Stimulated activated CD8-positive, alpha-beta memory T cell treated with anti-CD3 and anti-CD28 coated beads, Interleukin-7, amount 100 ng/mL, for 48 hours (primary cell): ENCODE measurements at places on chromosomes 4 and X.

- DNase-seq = no peak
Observed at GRCh38 chrX:63919081-63919480, 134.1 kb upstream of the ARHGEF9 start.

DNA sequence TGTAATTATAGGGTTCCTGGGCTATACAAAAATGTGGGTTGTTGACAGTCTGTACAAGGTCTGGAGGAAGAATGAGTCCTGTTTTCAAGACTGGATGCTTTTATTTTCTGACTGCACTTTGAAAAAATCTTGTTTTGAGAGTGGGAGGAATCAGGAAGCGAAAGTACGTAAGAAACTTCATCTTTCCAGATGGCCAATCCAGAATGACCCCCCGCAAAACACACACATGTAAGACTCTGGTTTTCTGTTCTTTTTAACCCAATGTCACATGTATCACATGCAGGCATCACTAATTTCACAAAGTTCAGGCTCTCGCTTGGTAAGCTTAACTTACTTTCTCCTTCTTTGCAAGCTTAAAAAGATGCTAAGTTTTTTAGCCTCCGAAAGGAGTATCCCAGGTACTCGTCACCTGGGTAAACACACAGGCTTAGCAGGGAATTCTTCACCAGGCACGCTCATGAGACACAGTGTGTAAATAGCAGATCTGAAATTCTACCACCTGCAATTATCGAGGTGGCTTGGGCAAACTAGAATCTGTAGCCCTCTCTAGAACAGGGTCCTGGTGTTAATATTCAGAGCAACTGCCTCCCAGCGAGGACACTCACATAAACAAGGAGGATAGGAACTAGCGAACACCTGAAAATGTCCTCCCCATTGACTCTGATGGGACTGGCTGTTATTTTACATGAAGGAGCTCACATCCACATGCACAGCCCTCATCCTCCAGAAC, 90.7 kb downstream of the NSUN7 start:
- no peak for DNase-seq

DNA sequence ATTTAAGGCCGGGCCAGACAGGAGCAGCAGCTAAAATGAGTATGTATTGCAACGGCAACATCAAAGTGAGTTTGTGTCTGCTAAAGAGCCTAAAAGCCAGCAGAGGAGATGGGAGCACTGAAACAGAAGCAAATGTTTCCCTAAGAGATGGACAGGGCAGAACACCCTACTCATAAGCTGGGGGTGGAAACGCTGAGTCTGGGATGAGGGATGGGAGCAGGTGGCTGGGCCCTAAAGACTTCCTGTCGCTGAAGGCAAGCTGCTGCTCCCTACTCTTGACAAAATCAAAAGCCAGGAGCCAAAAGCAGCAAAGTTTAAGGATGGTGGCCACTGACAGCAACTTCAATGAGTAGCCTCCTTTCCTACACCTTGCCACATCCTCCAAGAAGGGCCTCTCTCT, 40.6 kb upstream of the NAP1L5 start:
- DNase-seq = no peak

DNA sequence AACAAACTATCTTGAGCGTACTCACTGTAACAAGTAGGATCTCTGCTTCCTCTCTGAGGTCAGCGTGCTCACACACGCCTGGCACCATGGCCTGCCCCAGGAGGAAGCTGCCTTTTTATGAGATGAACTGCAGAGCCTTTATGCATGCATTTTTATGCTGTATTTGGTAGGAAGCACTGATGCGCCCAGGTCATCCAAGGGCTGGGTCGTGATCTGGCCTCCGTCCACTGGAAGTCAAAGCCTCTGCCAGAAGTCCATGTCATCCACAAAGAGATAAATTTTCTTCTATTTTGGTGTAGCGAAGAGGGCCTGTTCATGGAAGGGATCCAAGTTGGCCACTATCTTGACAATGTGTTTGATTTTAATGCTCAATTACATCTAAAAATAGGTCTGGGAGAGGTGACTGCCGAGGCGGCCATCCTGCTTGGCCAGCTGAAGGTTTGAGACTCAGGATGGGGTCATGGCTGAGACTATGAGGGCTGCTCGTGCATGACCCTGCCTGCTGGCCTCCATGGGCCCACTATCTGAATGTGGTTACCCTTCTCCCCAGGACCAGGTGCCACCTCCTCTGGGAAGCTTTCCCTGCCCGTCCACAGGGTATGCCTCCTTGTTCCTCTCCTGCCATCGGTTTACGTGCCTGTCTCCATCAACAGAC, 50.3 kb downstream of the HTRA3 start:
- no peak for DNase-seq

DNA sequence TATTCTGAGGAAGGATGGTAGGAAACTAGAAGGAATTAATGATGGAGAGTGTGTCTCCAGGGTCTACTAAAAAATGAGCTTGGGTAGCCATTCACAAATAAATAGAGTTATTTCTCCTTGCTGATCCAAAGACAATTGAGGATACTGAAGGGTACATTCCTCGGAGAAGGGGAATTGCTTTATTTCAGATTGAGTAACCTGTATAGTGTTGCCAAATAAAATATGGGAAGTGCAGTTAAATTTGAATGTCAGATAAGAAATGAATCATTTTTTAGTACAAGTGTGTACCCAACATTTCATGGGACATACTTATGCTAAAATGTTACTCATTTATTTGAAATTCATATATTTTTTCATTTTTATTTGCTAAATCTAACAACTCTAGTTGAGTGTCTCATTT, 16.0 kb upstream of the VSIG1 start:
- DNase-seq = no peak

DNA sequence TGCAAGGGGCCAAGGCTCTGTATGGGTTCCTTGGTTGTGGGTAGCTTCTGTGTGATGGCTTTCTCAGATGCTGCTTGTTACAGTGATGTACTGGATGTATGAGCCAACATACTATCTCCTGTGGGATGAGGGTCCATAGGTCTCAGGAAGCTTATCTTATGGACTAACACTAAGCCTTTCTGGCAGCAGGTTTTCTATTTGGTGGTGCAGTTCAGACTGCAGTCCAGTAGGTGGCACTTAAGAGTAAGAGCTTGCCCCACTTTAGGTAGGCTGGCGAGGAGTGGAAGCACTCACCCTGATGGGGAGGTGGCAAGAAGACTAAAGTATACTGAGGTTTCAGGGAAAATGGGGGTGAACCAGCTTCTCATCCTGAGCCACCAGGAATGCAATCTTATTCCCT, 306.7 kb upstream of the MAOA start:
- DNase-seq = no peak

GRCh38 chr4:174172274-174172673, 111.2 kb downstream of the FBXO8 start:
- DNase-seq = no peak

DNA sequence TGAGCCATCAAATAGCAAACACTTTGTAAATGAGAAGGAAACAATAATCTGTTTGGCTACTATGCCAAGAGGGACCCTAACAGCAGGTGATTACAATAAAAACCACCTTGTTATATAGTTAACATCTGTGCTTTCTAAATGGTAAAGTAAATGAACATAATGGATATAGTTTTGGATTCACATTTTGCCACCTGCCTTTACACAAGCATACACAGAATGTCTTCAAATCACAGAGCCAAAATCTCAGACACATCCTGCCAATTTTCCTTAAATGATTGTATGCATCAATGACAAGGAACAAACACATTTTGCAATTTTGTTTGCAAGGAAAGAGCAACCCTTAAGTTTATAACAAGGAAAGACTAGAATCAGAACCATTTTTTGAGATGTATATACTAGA, 334.2 kb downstream of the FSTL5 start:
- DNase-seq = no peak

GRCh38 chr4:141153751-141154510, 20.7 kb upstream of the RNF150 start:
- no peak for DNase-seq

- no peak for DNase-seq
Observed at GRCh38 chr4:1834047-1834775, 21.7 kb downstream of the LETM1 start.

GRCh38 chr4:36310793-36311192, 29.4 kb downstream of the DTHD1 start:
- no peak for DNase-seq

DNA sequence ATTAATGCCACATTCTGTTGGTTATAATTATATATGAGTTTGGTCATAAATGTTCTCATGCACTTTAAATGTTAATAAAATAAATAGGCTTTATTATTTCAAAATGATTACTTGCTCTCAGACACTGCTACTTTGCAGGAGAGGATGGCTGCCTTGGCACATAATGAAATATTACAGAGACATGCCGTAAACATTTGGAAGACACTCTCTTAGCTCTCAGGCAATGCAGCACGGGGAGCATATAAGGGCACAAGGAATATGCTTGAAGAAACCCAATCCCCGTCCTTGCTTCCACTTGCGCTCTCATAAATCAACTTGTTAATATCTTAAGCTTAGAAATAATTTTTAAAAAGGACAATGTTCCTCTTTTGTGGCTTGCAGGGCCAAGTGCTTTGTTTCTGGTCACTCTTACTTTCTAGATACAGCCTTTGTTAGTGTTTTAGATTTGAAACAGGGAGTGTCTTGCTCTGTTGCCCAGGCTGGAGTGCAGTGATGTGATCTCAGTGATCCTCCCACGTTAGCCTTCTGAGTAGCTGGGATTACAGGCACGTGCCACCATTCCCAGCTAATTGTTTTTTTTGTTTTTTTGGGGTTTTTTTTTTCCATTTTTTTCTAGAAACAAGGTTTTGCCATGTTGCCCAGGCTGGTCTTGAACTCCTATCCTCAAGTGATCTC, 445.0 kb downstream of the SPRY1 start:
- DNase-seq = no peak

- no peak for DNase-seq
Observed at GRCh38 chr4:1363513-1363912, 16.5 kb downstream of the UVSSA start.

DNA sequence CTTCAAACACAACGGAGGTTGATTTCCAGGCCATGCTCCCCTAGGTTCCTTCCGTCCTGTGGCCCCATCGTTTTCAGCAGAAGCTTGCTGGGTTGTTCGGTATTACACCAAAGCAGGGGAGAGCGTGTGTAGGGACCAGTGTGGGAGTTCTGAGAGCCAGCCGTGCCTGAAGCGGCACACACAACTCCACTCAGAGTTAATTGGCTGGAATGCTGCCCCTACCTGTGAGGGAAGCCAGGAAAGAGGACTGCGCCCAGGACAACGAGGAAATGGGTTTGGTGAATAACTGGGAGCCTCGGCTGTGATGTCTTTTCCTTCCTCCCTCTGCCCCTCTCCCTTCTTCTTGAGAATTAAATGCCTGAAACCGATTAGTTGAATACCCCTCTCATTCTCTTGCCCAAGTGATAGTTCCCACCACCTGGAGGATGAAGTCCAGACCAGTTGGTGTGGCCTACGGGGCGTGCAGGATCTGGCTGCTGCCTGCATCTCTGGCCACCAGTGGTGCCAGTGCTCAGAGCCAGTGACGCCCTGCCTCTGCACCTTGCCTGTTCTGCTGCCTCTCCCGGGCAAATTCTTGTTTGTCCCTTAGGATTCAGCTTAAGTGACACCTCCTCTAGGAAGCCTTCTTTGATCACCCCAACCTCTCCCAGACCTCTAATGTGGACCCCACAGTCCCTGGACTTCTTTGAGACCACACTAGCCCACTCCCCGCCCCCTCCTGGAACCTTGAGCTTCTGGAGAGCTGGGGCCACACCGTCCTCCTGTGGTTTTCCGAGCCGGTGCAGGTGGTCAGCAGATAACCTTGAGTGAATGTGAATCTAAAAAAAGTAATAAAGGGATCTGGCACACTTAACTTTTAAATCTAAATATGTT, 33.6 kb downstream of the TBC1D14 start:
- DNase-seq = no peak

DNA sequence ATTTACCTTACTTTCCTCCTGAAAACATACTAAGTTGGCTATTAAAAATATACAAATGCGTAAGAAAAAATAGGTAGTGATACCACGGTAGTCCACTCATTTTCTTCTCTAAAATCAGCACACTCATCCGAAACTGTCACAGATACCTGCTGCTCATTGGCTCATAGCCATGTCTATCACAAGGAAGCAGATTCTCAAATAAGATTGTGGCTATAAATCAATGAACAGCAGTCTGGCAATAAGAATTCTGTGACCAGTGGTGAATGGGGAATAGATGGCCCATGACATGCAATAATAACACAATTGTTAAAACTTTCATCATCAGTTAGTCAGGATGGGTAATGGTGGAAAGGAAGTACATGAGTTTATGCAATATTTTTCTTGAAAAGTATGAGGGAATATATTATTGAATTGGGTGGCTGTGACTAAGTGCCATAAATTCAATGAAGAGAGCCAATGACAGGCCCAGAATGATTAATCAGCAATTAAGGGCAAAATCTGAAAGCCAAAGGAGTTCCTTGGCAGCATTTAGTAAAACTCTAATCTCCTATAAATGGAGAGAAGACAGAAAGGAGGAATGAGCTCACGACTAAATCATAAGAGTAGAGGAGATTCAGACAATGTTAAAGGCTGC, 202.3 kb upstream of the NEIL3 start:
- no peak for DNase-seq

DNA sequence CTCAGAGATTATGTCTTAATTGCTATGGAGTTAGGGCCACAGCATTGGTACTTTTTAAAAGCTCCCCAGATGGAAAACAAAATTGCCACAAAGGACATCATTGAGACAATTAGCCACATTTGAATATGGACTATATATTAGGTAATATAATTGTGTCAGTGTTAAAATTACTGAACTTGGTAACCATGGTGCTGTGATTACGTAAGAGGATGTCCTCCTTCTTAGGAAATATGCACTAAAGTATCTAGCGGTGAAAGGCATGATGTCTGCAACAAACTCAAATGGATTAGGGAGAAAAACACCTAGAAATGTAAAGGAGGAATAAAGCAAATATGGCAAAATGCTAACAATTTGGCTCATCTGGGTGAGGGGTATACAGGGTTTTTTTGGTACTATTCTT, 89.9 kb upstream of the PAK3 start:
- DNase-seq = no peak

GRCh38 chr4:156952078-156952759, 19.4 kb downstream of the PDGFC start:
- no peak for DNase-seq

GRCh38 chrX:130575831-130576389, 174.1 kb downstream of the RBMX2 start:
- DNase-seq = no peak

- no peak for DNase-seq
Observed at GRCh38 chr4:793941-794621, 31.8 kb downstream of the CPLX1 start.

- DNase-seq = no peak
Observed at GRCh38 chr4:182832352-182833120, 84.7 kb downstream of the DCTD start.

DNA sequence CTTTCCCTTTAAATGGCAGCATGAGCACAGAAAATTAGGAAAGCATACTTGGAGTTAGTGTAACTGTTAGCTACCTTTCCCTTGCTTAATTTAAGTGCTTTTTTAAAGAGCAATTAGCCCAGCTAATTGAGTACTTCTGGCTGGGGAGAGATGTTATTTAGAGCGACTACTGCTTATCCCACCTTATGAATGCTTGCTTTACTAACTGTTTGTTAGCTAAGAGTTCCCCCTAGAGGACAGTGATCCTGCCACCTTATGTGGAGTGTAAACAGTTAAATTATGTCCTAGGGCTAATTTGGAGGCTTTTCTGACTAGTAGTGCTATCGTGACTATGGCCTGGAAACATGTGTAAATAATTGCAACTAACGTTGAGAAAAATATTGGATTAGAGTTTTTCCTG, 909.4 kb downstream of the FSTL5 start:
- DNase-seq = no peak

- no peak for DNase-seq
Observed at GRCh38 chr4:80446248-80446647, 110.7 kb downstream of the CFAP299 start.

GRCh38 chr4:95044324-95044837, 286.6 kb downstream of the BMPR1B start:
- no peak for DNase-seq

- no peak for DNase-seq
Observed at GRCh38 chrX:55450259-55450658, 1.7 kb upstream of the MAGEH1 start.
